ENCODE measurements at places on chromosomes 1 and 21.

DNA sequence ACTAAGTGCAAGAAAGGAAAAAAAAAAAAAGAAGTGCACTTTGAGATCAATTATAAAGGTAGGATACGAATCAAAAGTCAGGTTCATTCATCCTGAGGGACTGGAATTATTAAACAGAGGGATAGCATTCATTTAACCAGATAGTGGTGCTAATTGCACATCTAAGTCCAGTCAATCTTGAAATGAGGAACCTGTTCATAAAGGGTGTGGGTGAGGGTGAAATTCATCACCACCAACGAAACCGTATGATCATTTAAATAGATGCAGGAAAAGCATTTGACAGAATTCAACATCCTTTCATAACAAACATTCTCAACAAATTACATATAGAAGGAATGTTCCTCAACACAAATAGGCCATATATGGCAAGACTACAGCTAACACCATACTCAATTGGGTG lies 5.6 kb downstream of the CTSS start:
- no peak for DNase-seq

DNA sequence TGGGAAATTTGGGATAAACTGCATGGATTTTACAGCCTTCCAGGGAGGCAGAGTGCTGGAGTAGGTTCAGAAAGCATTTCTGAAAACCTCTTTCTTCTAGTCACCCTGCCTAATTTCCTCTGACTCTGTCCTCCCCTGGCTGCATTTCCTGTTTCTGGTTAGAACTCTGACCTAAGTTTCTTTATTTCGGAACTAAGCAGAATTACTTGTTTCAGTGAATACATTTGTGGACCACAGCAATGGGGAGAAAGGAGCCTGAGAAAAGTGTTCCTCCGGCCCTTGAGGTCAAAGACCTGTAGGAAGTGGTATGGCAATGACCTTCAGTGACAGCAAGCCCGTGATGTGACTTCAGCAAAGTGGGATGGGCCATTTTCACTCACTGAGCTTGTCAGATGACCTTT lies 173.4 kb upstream of the RUNX1 start:
- no peak for DNase-seq

- no peak for DNase-seq
Observed at GRCh38 chr1:169529068-169529642, 43.4 kb upstream of the SLC19A2 start.

DNA sequence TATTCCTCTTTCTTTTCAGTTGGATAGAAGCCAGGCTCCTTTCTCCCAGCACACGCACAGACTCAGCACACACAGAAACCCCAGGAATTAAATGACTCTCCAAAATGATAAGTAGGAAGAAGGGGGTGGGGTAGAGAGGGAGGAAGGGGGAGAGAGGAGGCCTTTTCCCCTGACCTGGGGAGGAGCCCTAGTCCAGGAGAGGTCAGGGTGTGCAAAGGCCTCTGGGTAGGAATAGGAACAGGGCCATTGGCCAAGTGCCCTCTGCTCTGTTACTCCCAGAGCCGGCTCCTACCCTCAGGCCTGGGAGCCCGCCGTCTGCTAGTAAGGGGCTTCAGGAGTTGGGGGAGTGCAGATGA lies 35.6 kb upstream of the PUM1 start:
- DNase-seq, result no peak
